ENCODE measurements at places on chromosomes 16 and 17.

- DNase-seq = no peak
Measured at GRCh38 chr17:38594152-38594551, 11.6 kb downstream of the SRCIN1 start.

DNA sequence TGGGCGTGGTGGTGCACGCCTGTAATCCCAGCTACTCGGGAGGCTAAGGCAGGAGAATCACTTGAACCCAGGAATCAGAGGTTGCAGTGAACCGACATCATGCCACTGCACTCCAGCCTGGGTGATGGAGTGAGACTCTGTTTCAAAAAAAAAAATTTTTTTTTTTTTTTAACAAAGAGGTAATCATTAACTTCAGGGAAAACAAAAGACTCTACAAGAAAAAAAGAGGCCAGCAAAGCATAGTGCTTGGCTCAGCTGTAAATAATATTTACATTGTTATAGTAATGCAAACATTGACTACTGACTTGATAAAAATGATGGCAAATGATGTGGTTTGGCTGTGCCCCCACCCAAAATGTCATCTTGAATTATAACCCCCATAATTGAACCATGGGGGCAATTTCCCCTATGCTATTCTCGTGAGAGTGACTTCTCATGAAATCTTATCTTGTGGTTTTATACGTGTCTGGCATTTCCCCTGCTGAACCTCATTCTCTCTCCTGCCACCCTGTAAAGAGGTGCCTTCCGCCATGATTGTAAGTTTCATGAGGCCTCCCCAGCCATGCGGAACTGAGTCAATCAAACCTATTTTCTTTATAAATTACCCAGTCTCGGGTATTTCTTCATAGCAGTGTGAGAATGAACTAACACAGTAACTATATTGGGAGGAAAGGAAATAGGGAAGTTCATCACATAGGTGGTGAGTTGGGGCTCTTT lies 12.7 kb upstream of the SSTR2 start:
- no peak for DNase-seq

- no peak for DNase-seq
Measured at GRCh38 chr17:75927286-75927922, 13.4 kb downstream of the FBF1 start.

GRCh38 chr17:57471868-57472368 lies 215.6 kb downstream of the MSI2 start:
- DNase-seq = no peak

GRCh38 chr16:79703066-79703465 lies 102.5 kb upstream of the MAF start:
- DNase-seq = no peak

GRCh38 chr17:20142268-20142667 lies 133.1 kb downstream of the SPECC1 start:
- DNase-seq = no peak

- no peak for DNase-seq
Measured at GRCh38 chr17:69761011-69761410, 314.0 kb upstream of the KCNJ16 start.

DNA sequence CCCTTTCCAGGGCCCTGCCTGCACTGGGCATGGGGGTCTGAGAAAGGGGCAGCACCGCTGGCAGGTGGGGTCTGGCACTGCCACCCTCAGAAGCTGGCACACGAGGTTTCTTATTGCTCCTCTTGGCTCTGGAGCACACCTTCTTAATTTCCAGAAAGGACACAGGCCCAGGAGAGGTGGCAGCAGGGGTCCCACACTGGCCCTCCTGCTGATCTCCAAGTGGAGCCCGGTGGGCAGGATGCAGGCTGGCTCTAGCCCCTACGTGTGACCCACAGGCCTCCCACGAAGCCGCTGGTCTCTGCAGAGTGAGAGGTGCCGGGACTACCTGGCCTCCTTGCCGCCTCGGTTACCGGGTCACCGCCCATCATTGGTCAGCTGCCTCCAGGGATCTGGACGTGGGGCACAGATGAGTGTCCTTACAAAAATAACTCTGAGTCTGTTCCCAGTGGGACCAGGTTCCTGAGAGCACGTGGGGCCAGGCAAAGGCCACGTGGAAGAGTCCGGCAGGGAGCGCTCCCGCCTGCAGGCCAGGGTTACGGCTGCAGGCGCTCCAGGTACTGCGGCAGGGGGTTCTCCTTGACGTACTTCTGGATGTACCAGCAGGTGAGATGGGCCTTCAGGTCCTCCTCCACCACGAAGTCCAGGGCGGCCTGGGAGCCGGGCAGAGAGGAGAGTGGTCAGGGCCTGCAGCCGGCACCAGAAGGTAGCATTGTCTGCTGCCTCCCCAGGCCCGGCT lies 10.3 kb downstream of the NATD1 start:
- no peak for DNase-seq

DNA sequence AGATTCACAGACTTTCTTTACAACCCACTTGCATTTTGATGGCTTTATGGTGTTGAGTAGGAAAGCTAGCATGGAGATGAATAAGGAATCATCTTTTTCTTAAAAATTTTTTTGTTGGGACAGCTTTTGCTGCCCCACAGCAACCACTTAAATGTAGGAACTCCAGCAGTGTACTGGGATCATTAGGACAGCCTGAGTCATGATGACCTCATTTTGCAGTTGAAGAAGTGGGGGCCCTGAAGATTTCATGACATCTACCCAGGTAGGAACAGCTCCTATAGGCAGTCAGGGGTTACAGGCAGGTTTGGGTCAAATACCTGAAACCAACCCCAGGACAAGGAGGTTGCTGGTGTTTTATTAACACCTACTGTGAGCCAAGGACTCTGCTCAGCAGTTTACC lies 2.1 kb downstream of the METTL22 start:
- no peak for DNase-seq

DNA sequence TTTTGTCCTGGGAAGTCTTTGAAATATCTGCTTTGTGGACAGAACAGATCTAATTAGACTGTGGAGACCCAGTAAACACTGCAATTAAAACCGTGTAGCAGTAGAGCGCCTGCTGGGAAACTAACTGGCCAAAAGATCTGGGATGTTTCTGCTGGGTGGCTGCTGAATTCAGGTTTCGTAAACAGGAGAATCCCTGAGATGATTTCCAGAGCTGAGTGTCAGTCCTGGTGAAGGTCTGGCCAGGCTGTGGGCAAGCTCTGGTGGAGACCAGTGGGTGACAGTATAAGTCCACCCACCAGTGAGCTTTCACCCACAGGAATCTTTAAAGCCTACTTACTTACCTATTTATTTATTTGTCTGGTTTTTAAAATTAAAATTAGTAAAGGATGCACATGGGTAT lies 257.2 kb downstream of the IRF8 start:
- DNase-seq = no peak

GRCh38 chr17:48127371-48128051 lies 19.9 kb downstream of the SNX11 start:
- no peak for DNase-seq

- DNase-seq = no peak
Measured at GRCh38 chr17:63533433-63534077, 10.4 kb downstream of the KCNH6 start.

DNA sequence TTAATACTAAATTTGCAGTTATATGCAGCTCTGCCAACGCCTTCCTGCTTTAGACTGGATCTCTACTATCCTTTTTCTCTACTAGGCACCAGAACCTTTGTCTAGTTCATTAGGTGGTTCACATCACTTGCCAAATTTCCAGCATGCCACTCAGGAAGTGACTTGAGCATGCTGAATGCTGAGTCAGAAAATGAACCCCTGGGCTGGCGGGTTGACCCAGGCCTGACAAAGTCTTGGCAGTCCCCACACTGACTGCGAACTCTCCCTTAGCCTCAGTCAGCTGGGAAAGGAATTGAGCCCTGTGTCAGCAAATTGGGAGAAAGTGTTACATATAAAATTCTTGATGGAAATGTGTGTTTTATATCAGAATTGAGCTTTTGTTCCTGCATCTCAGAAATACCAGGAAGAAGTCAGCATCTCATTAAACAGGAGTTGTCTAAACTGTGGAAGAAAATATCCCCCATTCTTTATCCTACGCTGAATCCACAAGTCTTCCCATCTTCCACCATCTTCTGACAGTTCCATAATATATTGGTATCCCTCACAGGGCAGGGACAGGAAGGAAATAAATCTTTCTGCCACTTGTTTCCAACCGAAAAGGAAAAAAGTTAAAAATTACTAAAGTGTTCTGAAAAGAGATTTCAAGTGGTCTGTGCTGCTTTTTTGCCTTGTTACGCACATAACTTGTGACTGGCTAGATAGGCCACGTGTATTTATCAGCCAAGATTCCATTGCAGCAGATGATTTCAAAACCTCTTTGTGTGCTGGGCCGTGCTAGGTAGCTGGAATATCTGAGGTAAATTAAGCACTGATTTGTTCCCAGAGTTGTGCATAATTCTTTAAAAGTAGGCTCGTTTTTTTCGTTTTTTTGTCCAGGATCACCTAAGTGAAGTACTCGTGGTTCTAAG lies 16.7 kb upstream of the SLC12A3 start:
- no peak for DNase-seq

- DNase-seq = no peak
Measured at GRCh38 chr17:37283414-37283961, 92.3 kb upstream of the C17orf78 start.

- DNase-seq = peak; percentile 33
Measured at GRCh38 chr17:64787921-64788271, 125.8 kb upstream of the SMURF2 start.

DNA sequence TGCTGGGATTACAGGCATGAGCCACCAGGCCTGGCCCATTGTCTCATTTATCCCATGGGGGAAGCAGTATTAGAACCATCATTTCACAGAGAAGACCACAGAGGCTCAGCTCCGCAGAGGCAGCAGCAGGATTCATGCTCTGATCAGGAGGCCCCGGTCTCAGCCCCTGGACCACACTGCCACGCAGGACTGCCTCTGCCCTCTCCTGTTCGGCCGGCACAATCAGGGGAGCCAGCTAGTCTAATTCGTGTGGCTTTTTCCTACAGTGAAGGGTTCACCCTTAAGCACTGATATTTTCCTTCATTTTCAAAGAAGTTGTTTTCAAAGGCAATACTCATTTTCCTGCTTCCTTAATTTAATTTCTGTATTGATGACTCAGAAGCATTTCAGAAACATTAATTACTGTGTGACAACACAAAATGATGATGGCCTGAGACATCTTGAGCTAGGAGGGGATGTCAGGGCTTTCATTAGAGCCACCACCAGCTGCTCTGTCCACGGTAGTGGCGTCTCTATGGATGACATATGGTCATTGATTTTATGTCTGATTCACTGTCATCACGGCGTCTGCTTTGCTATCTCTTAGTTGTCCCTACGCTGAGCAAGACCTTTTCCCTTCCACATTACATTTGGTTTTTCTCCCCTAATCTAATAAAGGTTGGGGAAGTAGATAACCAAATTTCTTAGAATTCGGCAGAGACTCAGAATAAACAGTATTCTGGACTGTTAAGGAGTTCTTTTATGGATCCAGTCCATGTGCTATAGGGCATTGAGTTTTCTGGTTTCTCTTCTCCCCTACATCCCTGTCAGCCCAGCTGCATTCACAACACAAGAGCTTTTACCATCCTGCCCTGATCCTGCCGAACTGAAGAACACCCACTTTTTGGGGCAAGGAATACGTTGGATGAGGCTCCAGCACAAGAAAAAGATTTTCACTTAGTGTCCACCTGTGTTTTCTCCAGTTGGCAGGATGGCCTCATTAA lies 314.0 kb downstream of the SLC39A11 start:
- no peak for DNase-seq

GRCh38 chr16:17358846-17359245 lies 111.9 kb downstream of the XYLT1 start:
- DNase-seq = no peak

DNA sequence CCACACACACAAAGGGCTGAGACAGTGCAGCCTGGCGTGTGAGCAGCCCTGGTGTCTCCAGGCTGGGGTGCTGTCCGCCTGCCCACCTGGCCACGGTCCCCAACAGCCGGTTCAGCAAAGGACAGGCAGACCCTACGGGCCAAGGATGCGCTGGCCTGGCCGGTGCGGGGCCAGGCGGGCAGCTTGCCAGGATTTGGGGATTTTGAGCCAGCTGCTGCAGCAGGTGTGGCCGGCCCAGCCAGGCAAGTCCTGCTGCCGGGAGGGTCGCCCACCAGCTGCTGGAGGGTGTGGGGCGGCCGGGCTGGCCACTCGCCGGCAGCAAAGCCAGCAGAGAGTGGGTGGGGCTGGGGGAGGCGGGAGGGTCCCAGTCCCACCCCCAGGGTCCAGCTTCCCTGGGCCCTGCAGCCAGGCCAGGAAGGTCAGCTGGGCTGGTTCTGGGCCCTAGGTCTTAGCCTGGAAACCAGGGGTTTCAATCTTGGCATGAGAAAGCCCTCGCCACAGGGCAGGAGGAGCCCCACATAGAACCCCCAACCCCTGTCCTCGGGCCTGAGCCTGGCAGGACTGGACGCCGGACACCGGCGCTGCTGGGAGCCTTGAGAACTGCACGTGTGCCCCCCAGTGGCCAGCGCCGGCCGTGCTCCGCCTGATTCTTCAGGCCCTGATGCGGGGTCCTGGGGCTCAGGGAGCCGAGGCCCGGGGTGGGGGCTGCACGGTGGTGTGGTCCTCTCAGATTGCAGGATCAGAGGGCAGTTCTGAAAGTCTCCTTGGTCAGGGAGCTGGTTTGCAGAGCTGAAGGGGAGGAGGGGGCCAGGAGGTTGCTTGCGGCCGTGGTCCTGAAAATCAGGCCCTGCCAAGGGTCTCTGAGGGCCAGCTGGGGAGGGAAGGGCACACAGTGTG lies 17.6 kb upstream of the SSTR5 start:
- DNase-seq = peak; percentile 83

DNA sequence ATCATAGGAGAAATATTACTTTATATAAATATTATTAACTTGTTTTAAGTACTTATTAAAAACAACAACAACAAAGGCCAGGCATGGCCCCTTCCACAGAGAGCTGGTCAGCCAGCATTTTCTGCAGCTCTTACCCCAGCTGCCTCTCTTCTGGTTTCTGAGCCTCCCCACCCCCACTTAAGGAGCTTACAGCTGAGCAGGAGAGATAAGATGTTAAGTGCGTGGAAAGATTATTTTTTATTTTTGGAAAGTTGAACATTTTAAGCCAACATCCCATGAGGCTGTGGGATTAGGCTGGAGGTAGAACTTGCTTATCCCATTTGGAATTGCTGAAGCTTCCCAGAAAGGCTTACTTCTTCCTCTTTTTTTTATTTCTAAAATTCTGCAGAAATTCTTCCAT lies 401.2 kb downstream of the SEC14L1 start:
- DNase-seq = no peak

DNA sequence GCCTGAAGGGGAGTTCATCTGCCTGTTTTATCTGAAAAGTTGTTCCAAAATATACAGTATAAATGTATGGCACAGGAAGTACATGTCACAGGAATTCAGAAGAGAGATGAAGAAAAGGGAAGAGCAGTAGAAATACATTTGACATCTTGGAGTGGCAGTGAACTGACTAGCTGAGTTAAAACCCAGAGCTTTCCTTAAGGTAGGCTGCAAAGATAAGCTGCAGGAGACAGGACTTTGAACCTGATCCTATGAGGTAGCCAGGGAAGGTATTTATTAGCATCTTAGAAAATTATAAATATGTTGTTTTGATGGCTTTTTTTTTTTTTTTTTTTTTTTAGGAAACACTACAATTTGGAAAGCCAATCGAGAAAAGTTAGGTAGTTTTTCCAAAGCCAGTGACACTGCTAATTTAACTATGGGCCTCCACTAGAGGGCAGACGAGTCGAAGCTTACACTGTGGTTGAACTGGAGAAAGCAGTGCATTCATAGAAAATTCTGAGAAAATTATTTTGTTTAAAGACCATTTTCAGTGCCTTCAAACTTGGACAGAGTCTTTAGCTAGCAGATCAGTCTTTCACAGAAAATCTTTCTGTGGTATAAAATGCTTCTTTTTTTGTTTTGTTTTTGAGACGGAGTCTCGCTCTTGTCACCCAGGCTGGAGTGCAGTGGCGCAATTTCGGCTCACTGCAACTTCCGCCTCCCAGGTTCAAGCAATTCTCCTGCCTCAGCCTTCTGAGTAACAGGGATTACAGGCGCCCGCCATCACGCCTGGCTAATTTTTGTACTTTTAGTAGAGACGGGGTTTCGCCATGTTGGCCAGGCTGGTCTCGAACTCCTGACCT lies 122.3 kb downstream of the SSH2 start:
- peak; percentile 78 for DNase-seq
